ENCODE measurements at places on chromosomes 1 and 21. TPM values are rescaled to one million over a fixed set of nuclear protein-coding genes. Genes with fewer than 3 reads are reported as not detected.

S100A9 gene
- total RNA-seq = 735 TPM

TNFRSF14 gene
- total RNA-seq = 10.4 TPM

EFNA1 gene
- 31.9 TPM for total RNA-seq

CNR2 gene
- total RNA-seq = not detected

KLF17 gene
- not detected for total RNA-seq

CYP2J2 gene
- 0.53 TPM for total RNA-seq

OR6N2 gene
- not detected for total RNA-seq

OVAAL gene
- not detected for total RNA-seq

RHBDL2 gene
- total RNA-seq = 18.7 TPM

RHD gene
- total RNA-seq = not detected

MFAP2 gene
- total RNA-seq = 7.9 TPM

NMNAT2 gene
- 0.26 TPM for total RNA-seq

OR14A2 gene
- not detected for total RNA-seq

GUCA2A gene
- not detected for total RNA-seq

NFYC gene
- 22.5 TPM for total RNA-seq

NBPF4 gene
- total RNA-seq = not detected

CFHR3 gene
- not detected for total RNA-seq

MATN1 gene
- not detected for total RNA-seq

IL12RB2 gene
- total RNA-seq = 0.53 TPM

Data from bronchial epithelial cell (primary cell).